ENCODE measurements at places on chromosomes 2 and 18.

GRCh38 chr2:32719933-32720716 lies 92.3 kb downstream of the TTC27 start:
- DNase-seq = no peak
- no peak overlapping the region for H3K27ac ChIP-seq
- H3K27me3 ChIP-seq = no peaks in the 10 kb centered on the region
- H3K4me1 ChIP-seq = no peaks in the 10 kb centered on the region

GRCh38 chr2:240322231-240322955 lies 113.1 kb upstream of the GPC1 start:
- H3K27me3 ChIP-seq = no peaks in the 10 kb centered on the region
- no peaks in the 10 kb centered on the region for H3K36me3 ChIP-seq
- H3K27ac ChIP-seq = no peak overlapping the region

DNA sequence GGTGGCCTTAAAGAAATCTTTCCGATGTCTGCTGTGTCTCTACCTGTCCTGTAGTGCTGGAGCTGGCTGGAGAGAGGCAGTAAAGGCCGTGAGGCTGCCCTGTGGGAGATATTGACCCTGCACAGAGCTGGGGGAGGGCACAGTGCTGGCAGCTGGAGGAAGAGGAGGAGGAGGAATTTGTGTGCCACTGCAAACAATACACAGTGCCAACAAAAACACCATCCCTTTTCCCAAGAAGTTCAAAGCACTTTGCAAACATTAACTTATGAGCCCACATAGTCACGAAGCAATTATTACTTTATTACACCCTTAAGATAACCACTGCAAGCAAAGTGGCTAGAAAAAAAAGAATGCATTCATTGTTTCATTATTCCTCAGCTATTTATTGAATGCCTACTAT lies 45.0 kb upstream of the CYTIP start:
- DNase-seq = no peak
- no peaks in the 10 kb centered on the region for H3K36me3 ChIP-seq
- no peak overlapping the region for H3K4me3 ChIP-seq
- no peaks in the 10 kb centered on the region for H3K27me3 ChIP-seq
- H3K4me1 ChIP-seq = peaks cover 14% of the 10 kb centered on the region
- no peak overlapping the region for H3K27ac ChIP-seq

- no peaks in the 10 kb centered on the region for H3K27me3 ChIP-seq
- DNase-seq = no peak
- H3K4me1 ChIP-seq = no peaks in the 10 kb centered on the region
- H3K27ac ChIP-seq = no peak overlapping the region
- no peaks in the 10 kb centered on the region for H3K36me3 ChIP-seq
Observed at GRCh38 chr18:3784949-3785348, 335.0 kb downstream of the TGIF1 start.

DNA sequence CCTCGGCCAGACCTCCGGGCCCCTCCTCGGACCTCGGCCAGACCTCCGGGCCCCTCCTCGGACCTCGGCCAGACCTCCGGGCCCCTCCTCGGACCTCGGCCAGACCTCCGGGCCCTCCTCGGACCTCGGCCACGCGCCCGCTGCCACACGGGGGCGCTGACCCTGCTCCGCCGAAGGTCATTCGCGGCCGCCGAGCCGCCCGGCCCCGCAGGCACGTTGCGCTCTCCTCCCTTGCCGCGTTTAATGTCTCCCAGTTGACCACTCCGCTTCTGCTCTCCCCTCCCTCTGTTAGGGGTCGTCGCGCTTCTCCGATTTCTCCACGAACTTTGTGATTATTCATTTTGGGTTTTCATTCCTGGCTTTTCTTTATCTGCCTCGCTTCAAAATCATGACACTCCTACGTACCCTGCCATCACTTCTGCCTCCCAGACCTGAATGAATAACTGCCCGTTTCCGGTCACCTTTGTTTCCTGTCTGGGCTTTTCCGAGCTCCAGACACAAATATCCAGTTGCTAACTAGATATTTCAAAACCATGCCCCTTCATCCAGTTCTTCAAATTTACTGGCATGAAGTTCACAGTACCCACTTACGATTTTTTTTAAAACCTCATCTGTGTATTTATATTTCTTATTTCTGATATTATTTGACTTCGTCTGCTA lies 14.8 kb upstream of the COLEC12 start:
- no peak overlapping the region for H3K27ac ChIP-seq
- H3K4me3 ChIP-seq = no peak overlapping the region
- no peaks in the 10 kb centered on the region for H3K36me3 ChIP-seq
- no peaks in the 10 kb centered on the region for H3K4me1 ChIP-seq

DNA sequence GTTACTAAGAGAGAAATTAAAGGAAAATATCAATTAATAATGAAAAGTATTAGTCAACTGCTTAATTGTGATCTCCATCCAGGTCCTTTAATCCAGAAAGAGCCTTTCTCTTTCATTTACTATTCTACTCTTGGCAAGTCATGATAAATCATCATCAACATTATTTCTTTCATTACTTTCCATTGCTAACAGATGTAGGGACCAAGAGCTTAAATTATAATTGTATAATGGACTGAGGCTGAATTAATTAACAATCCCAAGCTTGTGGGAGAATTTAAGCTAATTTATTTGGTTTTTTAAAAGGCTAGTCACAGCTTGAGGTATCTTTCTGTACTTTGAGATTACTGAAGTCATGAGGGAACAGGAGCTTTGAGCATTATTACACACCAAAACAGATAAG lies 223.9 kb downstream of the ERBB4 start:
- H3K27ac ChIP-seq = no peak overlapping the region
- H3K4me3 ChIP-seq = no peak overlapping the region
- H3K27me3 ChIP-seq = no peaks in the 10 kb centered on the region
- H3K36me3 ChIP-seq = no peaks in the 10 kb centered on the region

- no peak overlapping the region for H3K27ac ChIP-seq
- no peak for DNase-seq
- H3K4me1 ChIP-seq = no peaks in the 10 kb centered on the region
- no peaks in the 10 kb centered on the region for H3K36me3 ChIP-seq
- H3K27me3 ChIP-seq = no peaks in the 10 kb centered on the region
Observed at GRCh38 chr18:61749031-61749430, 143.8 kb downstream of the RNF152 start.

- no peaks in the 10 kb centered on the region for H3K4me1 ChIP-seq
- no peaks in the 10 kb centered on the region for H3K27me3 ChIP-seq
- H3K27ac ChIP-seq = no peak overlapping the region
Observed at GRCh38 chr2:121748202-121748601, 7.2 kb upstream of the TSN start.

DNA sequence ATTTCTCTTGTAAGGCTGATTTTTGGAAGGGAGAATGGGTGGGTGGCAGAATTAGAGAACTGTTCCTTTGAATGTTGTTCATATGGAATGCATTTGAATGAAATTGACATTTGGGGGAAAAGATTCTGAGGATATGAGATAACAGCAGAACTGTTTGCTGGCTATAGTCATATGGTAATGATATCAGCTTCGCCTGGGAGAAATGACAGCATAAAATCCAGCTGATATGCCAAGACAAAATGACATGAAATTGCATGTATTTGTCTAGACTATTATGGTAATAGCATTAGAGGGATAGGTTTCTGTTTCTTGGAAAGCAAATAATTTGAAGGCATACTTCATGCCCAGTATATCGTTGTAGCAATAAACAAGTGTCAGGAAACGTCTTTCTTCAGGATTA lies 150.8 kb upstream of the SPATS2L start:
- no peak overlapping the region for H3K27ac ChIP-seq
- DNase-seq = no peak
- H3K36me3 ChIP-seq = no peaks in the 10 kb centered on the region
- H3K27me3 ChIP-seq = no peaks in the 10 kb centered on the region
- H3K4me1 ChIP-seq = no peaks in the 10 kb centered on the region

- H3K4me1 ChIP-seq = no peaks in the 10 kb centered on the region
- no peaks in the 10 kb centered on the region for H3K27me3 ChIP-seq
- no peak for DNase-seq
- H3K4me3 ChIP-seq = no peak overlapping the region
- H3K36me3 ChIP-seq = no peaks in the 10 kb centered on the region
- H3K27ac ChIP-seq = no peak overlapping the region
Observed at GRCh38 chr2:46970334-46971288, 55.0 kb upstream of the MCFD2 start.

- H3K27me3 ChIP-seq = no peaks in the 10 kb centered on the region
- no peak for DNase-seq
- no peaks in the 10 kb centered on the region for H3K4me1 ChIP-seq
- no peak overlapping the region for H3K4me3 ChIP-seq
- H3K36me3 ChIP-seq = no peaks in the 10 kb centered on the region
- no peak overlapping the region for H3K27ac ChIP-seq
Observed at GRCh38 chr2:153551698-153552097, 73.1 kb upstream of the RPRM start.

DNA sequence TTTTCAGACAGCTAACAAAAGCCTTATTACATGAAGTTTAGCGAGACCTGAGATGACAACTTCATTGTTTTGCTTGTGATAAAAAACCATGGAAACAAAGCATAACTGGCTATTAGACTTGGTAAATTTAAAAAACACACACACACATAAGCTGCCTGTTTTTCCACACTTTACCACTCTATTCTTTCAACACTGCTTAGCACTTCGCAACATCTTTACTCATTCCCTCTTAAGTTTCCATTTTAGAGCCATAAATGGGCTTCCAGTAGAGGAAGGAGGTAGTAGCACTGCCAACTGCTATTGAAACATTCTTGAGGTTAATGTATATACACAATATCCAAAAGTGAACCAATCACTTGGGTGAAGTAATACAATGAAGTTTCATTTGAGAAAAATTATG lies 54.1 kb downstream of the BAZ2B start:
- H3K4me3 ChIP-seq = no peak overlapping the region
- H3K27me3 ChIP-seq = no peaks in the 10 kb centered on the region
- no peaks in the 10 kb centered on the region for H3K36me3 ChIP-seq

DNA sequence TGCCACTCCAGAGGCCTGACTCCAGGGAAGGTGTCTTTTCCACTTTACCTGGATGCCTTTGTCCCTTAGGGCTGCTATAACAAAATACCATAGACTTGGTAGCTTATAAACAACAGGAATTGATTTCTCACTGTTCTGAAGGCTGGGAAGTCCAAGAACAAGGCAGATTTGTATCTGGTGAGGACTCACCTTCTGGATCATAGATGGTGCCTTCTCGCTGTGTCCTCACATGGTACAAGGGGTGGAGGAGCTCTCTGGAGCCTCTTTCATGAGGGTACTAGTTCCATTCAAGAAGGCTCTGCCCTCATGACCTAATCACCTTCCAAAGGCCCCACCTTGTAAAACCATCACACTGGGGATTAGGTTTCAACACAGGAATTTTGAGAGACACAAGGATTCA lies 52.1 kb downstream of the SLC4A3 start:
- no peak overlapping the region for H3K27ac ChIP-seq
- no peak overlapping the region for H3K4me3 ChIP-seq
- no peaks in the 10 kb centered on the region for H3K36me3 ChIP-seq
- DNase-seq = no peak

DNA sequence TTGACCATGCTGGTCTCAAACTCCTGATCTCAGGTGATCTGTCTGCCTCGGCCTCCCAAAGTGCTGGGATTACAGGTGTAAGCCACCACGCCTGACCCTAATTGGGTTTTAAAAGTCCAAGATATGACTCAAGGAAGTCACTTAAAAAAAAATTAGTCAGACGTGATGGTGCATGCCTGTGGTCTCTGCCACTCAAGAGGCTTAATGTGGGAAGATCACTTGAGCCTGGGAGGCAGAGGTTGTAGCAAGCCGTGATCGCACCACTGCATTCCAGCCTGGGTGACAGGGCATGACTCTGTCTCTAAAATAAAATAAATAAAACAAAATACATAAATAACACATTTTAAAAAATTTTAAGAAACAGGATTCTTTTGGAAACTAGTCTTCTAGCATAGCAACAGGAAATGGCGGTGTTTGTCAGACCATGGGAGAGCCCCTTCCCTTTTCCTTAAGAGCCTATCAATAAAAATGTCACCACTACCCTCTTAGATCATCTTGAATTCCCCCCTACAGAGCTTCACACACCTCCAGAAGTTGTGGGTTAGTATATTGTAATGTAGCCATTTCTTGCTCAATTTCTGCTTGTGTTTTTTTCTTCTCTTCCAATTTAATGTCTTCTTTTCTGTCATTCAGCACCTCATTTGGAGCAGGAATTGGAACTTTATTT lies 20.1 kb downstream of the SFT2D3 start:
- peaks cover 52% of the 10 kb centered on the region for H3K36me3 ChIP-seq
- no peaks in the 10 kb centered on the region for H3K27me3 ChIP-seq
- H3K4me3 ChIP-seq = no peak overlapping the region
- no peaks in the 10 kb centered on the region for H3K4me1 ChIP-seq
- no peak overlapping the region for H3K27ac ChIP-seq
- DNase-seq = no peak

DNA sequence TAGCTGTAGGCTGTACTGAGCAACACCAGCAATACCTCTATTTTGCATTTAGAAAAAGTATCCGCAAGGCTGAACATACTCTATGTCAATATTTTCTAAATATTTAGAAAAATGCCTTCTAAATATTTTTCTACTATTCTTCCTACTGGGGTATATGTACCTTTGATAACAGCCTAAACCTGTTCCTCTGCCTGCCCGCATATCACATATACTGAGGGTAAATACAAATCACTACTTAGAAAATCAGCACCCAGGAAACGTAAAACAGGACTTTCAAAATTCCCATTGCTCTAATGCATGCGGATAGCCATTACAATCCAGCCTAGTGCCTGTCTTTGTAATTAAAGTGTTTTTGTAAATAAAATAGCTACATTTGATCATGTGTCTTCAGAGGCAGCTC lies 56.1 kb downstream of the NCKAP5 start:
- H3K27me3 ChIP-seq = no peaks in the 10 kb centered on the region
- H3K27ac ChIP-seq = no peak overlapping the region
- no peak for DNase-seq
- H3K4me3 ChIP-seq = no peak overlapping the region
- H3K36me3 ChIP-seq = no peaks in the 10 kb centered on the region

- no peaks in the 10 kb centered on the region for H3K27me3 ChIP-seq
- no peaks in the 10 kb centered on the region for H3K4me1 ChIP-seq
- H3K27ac ChIP-seq = no peak overlapping the region
- H3K4me3 ChIP-seq = no peak overlapping the region
- no peak for DNase-seq
Observed at GRCh38 chr2:2010251-2010650, 265.9 kb upstream of the PXDN start.

DNA sequence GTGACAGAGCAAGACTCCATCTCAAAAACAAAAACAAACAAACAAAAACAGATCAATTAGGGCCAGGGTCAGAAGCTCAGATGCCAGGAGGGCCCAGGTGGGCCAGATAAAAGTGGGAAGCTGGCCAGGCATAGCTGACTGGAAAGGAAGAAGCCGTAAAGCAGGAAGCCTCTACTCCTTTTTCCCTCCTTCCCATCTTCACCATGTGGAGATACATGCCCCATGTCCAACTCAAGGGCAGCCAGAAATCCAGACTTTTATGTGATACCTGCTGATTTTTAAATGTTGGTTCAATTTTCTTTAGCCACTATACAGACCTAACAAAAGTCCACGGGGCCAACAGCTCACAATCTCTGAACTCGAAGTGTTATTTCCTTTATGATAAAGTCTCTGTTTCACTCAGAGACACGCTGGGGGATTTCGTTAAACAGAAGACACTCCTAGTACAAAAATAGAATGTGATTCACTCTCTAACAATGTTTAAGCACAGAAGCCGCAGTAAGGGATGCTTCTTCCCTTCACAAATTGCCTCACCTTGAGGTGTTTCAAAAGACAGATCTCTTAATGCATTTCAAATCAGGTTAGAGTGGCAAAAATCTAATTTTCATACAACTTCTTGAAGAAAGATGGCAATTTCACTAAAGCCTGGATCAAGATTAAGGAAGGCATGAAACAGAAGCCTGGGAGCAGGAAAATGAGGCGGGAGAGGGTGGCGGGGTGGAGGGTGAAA lies 14.0 kb downstream of the TMEM247 start:
- no peaks in the 10 kb centered on the region for H3K36me3 ChIP-seq
- no peak overlapping the region for H3K27ac ChIP-seq
- H3K27me3 ChIP-seq = no peaks in the 10 kb centered on the region
- no peak for DNase-seq
- no peaks in the 10 kb centered on the region for H3K4me1 ChIP-seq
- no peak overlapping the region for H3K4me3 ChIP-seq

- H3K27me3 ChIP-seq = no peaks in the 10 kb centered on the region
Observed at GRCh38 chr18:42425025-42425424, 470.0 kb downstream of the PIK3C3 start.

Measured in CD8-positive, alpha-beta memory T cell (primary cell).